Epithelial cell of proximal tubule (primary cell): ENCODE measurements at places on chromosomes 13 and 19.

GRCh38 chr19:8489561-8490394, 12.7 kb downstream of the PRAM1 start:
- no peak for DNase-seq

- DNase-seq: no peak
Observed at GRCh38 chr19:40542202-40542859, 34.3 kb upstream of the SHKBP1 start.

DNA sequence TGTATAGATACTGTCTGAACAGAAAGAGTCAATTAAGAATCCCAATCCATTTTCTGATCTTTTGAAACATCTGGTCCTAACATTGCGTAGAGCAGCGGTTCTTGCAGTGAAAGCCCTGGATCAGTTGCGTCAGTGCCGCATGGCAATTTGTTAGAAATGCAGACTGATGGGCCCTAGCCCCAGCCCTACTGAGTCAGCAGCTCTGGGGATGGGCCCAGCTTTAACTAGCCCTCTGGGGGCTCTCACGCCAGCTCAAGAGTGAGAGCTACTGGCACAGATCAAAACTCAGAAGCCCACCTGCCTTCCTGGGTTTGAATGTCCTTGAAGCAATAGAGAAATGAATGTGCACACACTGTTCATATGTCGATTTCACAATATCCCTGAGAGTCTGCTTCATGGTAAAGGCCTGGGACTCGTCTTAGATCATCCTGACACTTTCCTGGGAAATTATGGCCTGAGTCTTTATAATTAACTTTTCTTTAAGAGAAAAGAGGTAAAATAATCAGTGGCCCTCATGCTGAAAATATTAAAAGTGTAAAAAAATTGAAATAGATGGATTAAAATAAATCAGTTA, 206.8 kb upstream of the TMTC4 start:
- DNase-seq: no peak

DNA sequence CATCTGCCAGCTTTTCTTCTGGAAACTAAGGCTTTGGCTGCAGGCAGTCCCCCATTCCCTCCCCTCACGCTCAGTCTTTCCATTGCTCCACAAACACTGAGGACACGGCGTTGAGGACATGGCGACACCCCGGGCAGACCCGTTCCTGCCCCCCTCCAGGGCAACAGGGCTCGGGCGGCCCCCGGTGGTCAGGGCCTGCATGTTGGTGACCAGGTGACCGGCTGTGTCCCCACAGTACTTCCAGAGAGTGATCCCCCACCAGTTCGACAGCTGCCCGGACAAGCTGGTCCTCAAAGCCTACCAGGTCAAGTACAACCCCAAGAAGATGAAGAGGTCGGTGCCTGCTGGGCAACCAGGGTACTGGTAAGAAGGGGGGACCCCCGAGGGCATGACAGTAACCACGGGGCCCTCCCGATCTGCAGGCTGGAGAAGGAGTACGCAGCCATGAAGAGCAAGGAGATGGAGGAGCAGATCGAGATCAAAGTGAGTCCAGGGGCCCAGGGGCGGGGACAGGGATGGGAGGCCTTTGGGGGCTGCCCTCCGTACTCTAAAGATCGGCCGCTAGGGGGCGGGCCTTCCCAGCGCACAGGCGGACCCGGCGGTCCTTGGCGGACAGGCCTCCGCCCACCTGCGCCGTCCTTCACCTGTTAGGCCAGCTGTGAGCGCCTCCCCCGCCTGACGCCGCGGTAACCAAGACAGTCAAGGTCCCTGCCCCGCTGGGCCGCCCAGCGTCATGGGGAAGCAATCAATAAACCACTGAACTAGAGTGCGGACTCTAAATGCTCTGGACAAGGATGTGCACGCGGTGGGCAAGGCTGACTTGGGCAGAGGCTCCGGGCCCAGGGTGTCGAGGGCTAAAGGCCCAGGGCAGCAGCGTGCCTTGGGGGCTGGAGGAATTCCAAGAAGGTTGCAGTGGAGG, 21.1 kb downstream of the PRR36 start:
- no peak for DNase-seq

DNA sequence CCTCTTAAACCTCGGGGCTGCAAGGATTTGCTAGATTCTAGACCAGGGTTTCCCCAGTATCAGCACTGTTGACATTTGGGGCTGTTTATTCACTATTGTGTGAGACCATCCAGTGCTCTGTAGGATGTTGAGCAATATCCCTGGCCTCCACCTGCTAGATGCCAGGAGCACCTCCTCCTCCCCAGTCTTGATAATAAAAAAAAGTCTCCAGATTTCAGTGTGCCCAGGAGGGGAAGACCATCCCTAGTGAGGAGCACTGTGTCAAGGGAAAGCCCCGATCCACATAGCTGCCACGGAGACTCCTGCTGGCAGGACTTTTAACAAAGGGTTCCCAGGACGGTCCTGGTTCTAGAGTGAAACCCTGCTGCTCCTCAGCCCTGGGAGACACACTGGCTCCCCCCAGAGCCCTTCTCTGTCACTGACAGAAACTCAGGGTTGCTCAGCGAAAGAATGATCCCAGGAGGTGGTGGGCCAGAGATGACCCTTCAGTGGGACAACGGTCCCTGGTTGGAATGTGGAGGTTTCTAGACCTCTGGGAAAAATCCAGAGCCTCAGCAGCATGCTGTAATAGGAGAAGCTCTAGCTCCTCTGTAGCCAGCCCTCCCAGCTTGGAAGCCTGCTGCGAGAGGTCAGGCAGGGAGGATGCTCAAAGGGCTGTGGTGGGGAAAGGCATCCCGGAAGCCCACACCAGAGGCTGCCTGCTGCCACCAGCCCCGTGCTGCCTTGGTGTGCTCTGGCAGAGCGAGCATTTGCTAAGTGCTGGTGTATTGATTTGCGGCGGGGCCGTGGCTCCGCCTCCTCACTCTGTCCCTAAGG, 20.3 kb downstream of the LYL1 start:
- DNase-seq: no peak

DNA sequence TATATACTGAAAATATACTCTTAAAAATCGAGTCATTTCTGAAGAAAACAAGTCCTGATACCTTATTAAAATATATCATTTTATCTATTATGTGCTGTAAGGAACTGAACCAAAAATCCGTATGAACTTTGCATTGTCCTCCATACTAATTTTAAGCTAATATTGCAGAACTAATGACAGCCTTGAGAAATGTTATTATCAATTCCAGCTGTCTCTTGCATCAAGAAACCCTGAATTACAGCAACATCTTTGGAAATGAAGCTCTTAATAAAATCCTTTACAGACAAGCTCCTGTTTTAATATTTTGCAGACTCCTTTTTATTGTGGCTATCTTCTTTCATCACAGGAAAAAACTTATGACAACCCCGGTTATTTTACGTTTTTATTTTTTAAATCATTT, 1335.3 kb downstream of the EFNB2 start:
- DNase-seq: no peak

- DNase-seq: no peak
Observed at GRCh38 chr13:66098931-66099628, 1131.1 kb downstream of the PCDH9 start.

GRCh38 chr19:1598777-1599459, 6.3 kb upstream of the MBD3 start:
- no peak for DNase-seq

GRCh38 chr13:104847922-104848321, 1687.5 kb downstream of the EFNB2 start:
- DNase-seq: no peak

GRCh38 chr13:43331672-43332071, 308.3 kb downstream of the DNAJC15 start:
- DNase-seq: peak; percentile 56

DNA sequence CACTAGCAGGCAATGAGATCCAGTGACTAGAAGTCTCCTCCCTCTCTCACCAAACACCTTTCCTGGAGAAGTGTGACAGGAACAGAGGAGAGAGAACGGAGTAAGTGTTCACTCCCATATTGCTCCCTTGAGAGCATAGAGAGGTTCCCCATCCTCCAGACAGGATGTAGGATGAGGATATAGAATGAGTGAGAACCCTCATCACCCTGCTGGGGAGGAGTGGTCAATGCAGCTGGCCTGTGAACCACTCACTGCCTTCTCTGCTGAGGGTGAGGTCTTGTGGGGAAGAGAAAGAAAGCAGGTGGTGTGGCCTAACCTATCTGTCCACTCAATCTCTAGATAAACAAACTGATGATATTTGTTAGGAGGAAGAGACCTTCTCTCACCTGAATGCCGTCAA, 386.6 kb downstream of the PCDH20 start:
- DNase-seq: no peak

GRCh38 chr13:39531646-39532045, 71.3 kb downstream of the LHFPL6 start:
- no peak for DNase-seq

DNA sequence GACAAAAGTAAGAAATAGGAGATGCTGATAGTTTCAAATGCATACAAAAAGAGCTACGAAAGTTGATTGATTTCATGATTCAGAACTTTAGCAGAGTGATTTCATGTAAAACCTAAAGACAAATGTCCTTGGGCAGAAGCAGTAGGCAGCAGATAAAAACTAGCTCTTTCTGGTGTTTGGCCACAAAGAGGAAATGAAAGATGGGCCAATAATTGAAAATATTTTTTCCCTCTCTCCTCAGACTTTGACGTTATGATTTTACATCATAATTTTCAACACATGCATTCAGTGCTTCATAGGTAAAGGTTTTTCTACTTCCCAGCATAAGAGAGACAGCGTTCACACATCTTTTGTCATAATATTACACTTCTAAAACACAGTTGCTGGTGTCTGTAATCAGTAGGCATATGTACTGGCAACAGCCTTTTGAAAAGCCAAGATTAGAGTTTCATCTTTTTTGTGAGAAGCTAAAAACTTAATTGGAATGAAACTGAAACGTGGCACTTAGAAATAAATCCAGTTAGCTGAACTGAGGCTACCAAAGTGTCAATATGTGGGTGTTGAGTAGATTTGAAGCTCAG, 9.3 kb downstream of the SCEL start:
- DNase-seq: no peak

- no peak for DNase-seq
Observed at GRCh38 chr19:38361633-38362075, 12.7 kb upstream of the PSMD8 start.

DNA sequence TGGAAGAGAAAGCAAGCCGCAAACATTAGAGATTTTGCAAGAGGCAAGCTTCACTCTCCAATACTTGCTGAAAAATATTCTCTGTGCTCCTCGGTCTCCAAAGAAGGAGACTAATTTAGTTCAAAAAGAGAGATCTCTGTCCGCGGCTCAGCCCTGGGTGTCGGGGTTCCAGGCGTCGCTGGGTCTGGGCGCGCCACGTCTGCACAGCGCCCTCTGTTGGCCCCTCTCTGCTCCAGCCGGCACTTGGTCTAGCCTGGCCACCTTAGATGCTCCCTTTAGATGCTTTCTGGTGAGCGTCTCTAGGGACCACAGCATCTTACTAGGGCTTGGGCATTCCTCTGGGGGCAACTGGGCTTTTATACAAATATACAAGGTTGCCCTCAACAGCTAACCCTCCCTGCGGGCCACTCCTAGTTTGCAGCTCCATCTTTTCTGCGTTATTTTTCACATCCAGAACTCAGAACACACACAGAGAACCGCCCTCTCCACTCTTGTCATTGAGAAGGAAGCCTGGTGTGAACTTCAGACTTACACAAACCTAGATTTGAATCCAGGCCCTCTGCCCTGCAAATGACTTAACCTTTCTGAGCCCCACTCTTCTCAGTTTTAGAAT, 78.3 kb downstream of the CYSLTR2 start:
- DNase-seq: no peak

- no peak for DNase-seq
Observed at GRCh38 chr13:95185311-95185710, 115.9 kb downstream of the ABCC4 start.

GRCh38 chr13:29006359-29006850, 186.3 kb downstream of the MTUS2 start:
- no peak for DNase-seq

DNA sequence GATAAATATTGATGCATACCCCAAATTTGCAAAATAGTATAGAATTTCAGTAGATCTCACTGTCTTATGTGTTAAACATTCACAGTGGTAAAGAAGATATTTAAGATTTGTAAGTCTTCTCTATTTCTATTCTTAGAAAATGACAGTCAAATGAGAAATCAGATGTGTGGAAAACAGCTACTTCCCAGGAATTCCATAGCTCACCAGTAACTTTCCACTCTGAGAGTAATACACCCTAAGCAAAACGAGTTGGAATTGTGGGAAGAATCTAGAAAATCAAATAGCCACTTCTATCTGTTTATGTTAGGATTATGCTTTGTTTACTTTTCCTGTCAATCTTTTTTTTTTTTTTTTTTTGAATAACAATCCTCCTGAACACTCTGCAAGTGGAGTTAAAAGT, 69.1 kb downstream of the FLT1 start:
- no peak for DNase-seq

- no peak for DNase-seq
Observed at GRCh38 chr13:111514610-111515306, 194.3 kb downstream of the TEX29 start.

- no peak for DNase-seq
Observed at GRCh38 chr19:46349311-46349993, 2.6 kb downstream of the PPP5C start.

GRCh38 chr19:38168637-38169036, 55.4 kb downstream of the DPF1 start:
- DNase-seq: no peak

GRCh38 chr19:4709440-4710280, 14.0 kb downstream of the DPP9 start:
- no peak for DNase-seq

DNA sequence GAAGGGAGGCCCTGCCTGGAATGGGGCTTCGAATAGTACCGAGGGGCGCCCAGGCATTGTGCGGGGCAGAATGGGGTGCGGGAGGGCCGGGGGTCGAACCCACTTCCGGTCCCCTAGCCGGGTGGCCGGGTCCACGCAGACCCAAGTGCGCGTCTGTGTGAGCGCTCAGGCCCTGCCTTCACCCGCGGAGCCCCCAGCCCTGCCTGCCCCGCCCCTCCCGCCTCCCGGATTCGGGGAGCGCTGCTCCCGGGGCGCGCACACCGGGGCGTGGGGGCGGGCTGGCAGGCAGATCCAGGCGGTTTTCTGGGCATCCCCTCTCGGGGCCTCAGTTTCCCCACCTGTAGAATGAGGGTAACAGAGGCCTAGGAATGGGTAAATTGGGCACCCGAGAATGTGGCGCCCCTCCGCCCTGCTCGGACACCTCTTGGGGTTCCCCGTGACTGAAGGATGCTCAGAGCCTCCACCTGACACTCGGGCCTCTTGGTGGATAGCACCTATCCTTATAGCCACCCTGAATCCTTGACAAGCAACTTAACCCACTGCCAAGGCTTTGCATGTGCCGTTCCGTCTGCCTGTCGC, 682 bp downstream of the PIK3R2 start:
- DNase-seq: no peak

GRCh38 chr19:10003271-10003670, 7.0 kb downstream of the COL5A3 start:
- DNase-seq: no peak

GRCh38 chr13:50080203-50080910, 65.1 kb downstream of the KCNRG start:
- DNase-seq: no peak

- DNase-seq: no peak
Observed at GRCh38 chr19:19110410-19111135, 27.7 kb downstream of the TMEM161A start.
